IgD-negative memory B cell (primary cell): ENCODE measurements at places on chromosomes 2 and 18. TPM values are rescaled to one million over a fixed set of nuclear protein-coding genes. Genes with fewer than 3 reads are reported as not detected.

Gene ADRA2B
- polyA plus RNA-seq, result not detected

Gene CPLX4
- polyA plus RNA-seq, result not detected

Gene CCDC178
- not detected for polyA plus RNA-seq

Gene ACTR3
- polyA plus RNA-seq, result 432 TPM

Gene AGXT
- polyA plus RNA-seq, result not detected

Gene PPM1G
- polyA plus RNA-seq, result 80.1 TPM

Gene SERPINB2
- not detected for polyA plus RNA-seq

Gene TWIST2
- polyA plus RNA-seq, result not detected

Gene SMYD1
- polyA plus RNA-seq, result not detected

Gene CFAP53
- not detected for polyA plus RNA-seq

Gene NFATC1
- 63.2 TPM for polyA plus RNA-seq

Gene SULT1C4
- not detected for polyA plus RNA-seq

Gene AKAIN1
- polyA plus RNA-seq, result not detected

Gene MRPS9
- 33.6 TPM for polyA plus RNA-seq

Gene CRYGC
- not detected for polyA plus RNA-seq

Gene EVA1A
- not detected for polyA plus RNA-seq

Gene POTEJ
- not detected for polyA plus RNA-seq

Gene STON1
- polyA plus RNA-seq, result 0.06 TPM

Gene ALPI
- polyA plus RNA-seq, result not detected
